Transverse colon (tissue), 4 donors: ENCODE measurements at places on chromosomes 6 and 20.

DNA sequence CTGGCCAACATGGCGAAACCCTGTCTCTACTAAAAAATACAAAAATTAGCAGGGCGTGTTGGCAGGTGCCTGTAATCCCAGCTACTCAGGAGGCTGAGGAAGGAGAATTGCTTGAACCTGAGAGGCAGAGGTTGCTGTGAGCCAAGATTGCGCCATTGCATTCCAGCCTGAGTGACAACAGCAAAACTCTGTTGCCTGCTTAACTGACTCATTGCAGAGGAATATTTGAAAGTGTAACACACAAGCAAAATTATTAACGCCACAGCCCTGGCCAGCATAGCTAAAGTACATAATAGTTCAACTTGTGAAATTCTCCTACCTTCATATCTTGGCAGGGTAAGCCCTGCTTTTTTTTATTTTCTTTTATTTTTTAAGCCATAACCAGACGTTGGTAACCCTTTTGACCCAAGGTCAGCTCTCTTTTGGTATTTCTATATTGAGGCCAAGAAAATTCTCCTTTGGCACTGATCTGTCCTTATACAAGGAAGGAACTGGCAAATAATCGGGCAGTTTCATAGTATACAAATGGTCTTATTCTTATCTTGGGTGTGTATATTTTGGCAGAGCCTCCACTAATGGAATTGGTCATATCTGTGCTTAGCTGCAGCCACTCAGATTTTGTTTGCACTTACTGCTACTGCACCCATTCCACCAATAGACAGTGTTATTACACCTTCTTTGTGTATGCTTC, 4.0 kb upstream of the ADGRF5 start:
- DNase-seq, result no peak

DNA sequence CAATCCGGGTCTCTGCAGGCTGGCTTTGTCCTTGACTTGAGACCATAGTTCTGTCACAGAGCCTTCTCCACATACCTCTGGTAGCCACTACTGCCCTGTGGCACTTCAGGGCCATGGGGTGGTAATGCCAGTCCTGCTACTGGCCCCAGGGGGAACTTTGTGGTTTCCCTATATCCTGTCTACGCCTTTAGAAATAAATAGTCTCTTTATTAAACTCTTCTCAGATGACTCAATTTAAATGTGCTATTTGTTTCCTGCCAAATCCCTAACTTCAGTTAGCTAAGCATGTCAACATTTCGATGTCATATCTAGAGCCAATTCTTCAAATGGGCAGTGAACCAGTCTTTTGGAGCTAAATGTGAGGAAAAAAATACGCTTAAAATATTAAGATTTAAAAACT, 60.1 kb downstream of the SEL1L2 start:
- no peak for DNase-seq

GRCh38 chr20:22887796-22888195, 147.3 kb upstream of the SSTR4 start:
- DNase-seq, result no peak

DNA sequence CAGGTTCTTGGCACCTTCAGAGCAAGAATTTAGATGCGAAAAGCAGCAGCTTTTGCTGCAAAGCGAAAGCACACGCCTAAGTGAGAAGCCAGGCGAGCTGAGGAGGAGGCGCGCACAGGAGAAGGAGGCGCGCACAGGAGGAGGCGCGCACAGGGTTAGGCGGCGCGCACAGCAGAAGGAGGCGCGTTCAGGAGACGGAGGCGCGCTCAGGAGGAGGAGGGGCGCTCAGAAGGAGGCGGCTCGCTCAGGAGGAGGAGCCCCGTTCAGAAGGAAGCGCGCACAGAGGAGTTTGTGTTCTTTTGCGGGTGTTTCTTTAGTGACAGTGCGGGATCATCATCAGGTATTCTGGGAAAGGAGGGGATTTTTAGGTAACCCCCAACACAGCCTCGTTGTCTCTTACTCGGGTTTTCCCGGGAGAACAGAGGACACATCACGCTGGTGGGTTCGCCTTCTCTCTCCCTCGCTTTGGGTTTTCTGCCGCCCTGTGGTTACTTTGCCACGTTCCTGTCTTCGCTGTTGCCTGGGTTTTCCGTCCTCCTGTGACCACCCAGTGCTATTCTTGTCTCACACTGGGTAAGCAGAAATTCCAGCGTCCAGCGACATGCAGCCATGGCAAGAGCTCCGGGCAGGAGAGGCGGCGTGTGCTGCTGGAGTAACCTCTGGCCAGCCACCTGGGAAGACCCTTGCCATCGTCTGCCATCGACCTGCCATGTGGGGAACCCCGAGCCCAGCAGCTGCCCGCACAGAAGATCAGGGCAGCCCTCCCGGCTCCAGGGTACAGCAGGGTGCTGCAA, 47.0 kb downstream of the WDR27 start:
- DNase-seq, result peak; percentile 84

- DNase-seq, result no peak
These were observed 559.3 kb upstream of the IRAK1BP1 start for GRCh38 chr6:78308025-78308424.

DNA sequence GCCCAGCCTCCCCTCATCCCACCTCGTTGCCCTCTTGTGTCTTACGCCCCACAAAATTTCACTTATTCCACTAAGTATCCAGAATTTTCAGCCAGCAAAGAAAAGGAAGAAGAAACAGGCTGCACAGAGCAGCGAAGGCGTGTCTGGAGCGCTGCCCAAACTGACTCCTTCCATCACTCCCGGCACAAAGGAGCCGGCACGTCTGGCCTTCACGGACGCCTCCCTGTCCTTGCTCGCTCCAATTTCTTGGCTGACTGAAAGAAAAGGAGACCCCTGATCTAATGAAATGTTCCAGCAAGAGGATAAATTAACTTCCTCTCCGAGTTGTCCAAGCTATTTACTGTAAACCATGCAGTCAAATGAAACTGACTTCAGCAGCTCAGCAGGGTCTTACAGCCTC, 152.3 kb upstream of the CDH4 start:
- no peak for DNase-seq

DNA sequence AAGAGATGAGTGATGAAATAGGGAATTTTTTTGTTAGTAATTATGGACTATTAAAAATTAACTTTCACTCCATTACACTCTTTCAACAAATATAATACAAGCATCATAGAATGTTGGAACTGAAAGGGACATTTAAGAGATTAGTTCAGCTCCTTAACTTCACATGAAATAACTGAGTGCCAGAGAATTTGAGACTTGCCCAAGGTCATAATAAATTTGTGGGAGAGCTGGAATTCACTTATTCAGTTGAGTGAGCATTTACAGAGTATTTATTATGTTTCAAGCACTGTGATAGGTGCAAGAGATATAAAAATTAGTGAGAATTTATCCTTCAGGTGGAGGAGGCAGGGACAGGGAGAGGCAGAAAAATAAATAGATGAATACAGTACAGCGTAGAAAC, 154.6 kb downstream of the KCNQ5 start:
- no peak for DNase-seq

DNA sequence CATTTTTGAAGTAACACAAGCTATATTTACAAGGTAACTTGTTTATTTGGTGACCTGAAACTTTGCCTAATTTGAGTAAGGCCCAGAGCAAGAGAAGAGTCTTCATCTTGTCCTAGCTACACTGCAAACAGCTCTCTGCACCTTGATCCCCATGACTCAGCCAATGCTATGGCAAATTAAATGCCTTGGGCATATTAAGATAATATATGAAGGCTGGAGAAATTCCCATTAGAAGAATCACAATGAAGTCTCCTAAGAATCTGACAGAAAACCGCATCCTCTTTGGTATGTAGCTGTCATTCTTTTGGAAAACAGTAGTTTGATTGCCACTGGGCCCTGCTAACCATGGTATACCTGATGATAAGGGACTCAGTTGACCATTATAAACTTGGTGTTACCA, 204.5 kb downstream of the UBE3D start:
- DNase-seq, result no peak

DNA sequence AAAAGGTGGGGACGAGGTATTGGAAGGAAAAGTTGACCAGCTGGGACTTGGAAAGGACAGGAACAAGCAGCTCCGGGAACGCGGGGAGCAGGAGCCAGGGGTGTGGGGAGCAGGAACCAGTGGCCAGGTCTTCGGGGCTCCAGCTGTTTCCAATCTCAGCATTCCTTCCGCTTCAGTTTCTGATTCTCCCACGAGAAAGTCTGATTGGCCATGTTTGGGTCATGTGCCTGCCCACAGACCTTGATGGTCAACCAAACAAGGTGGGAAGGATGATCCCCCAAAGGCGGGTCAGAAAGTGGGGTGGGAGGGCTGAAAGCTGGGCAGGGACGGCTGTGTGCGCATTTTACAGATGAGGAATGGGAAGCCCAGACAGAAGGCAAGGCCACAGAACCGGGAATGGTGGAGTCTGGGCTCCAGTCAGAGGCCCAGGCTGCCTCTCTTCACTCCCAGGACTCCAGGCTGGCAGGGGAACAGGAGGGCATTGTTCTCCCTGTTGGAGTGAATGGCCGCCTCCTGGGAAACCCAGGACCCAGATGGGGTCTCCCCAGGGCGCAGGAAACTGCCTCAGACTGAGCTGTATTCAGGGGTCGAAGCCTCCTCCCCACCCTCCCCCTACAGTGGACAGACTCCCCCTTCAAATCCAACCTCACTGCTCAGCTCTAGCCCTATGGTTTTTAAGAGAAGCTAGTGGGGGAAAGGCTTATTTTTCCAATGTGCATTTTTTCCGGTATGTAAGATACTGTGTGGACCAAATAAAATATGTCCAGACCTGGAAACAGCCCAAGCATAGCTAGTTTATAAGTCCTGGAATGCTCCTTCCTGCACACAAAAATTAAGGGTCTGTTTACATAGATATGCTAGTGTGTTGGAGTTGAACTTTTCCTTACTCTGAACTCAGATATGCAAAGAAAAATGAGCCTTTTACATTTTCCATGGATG, 12.2 kb upstream of the PTGIS start:
- no peak for DNase-seq

DNA sequence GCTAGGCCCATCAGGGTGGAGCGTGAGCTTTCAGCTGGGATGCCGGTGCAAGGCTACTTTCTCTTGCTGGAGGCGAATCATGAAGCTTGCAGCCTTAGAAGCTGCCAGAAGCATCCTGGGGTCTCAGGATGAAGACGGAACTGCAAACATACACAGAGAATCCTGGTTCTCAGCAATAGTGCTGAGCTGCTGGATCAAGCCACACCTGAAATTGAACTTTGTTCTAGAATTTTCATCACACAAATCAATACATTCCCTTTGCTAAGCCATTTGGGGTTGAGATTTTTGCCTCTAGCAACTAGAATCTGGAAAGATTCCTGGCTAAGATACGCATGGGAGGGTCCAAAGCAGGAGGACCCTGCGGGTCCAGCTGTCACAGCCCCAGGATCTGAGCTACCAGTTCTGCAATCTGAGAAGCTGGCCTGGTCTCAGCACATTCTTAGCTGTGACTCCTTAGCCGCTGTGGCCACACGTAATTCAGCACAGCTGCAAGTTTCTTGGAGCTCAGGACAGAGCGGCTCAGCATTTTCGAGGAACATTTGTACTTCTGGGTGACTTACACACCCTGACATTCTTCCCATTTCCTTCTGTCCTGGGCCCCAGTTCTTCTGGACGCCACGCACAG, 6.6 kb upstream of the ARFGAP1 start:
- no peak for DNase-seq

DNA sequence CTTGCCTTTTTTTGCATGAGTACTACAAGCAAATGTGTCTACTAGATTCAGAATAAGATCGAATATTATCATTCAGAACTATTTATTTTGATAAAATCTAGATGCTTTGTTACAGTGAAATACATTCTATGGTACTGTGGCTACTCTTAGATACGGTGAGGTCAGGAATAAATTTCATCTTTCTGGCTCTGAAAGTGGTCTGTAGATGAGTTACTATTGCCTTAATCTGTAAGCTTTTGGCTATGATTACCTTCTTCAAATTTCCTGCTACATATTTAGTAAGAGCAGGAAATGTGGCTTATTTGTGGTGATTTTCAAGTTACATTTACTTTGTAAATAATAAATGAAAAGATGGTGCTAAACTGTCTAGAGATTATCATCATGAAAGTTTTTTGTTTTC, 50.0 kb downstream of the SCAF8 start:
- no peak for DNase-seq

DNA sequence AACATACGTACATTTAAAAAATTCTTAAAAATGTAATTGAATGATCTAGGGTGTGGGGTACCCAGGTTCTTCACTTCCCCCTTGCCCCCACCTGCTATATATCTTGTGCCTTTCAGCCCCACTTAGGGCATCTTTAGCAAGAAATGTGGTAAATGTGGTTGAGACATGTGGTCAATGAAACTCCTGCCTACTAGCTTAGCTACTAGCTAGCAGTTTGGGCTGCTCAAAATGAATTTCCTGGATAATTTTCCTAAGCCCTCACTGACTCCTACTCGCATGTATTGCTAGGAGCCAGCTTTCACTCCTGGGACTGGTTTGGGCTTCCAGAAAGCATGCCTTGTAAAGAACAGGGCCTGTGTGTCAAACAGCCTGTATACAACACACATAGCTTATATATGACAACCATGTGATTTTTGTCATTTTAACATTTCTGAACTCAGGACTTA, 257.3 kb downstream of the ATXN1 start:
- DNase-seq, result peak; percentile 23

GRCh38 chr20:53001498-53002301, 29.5 kb downstream of the TSHZ2 start:
- no peak for DNase-seq

GRCh38 chr20:36461600-36462439, 79.5 kb upstream of the MYL9 start:
- DNase-seq, result peak; percentile 60

- DNase-seq, result no peak
These were observed 3.4 kb upstream of the ZNFX1 start for GRCh38 chr20:49281059-49281912.

DNA sequence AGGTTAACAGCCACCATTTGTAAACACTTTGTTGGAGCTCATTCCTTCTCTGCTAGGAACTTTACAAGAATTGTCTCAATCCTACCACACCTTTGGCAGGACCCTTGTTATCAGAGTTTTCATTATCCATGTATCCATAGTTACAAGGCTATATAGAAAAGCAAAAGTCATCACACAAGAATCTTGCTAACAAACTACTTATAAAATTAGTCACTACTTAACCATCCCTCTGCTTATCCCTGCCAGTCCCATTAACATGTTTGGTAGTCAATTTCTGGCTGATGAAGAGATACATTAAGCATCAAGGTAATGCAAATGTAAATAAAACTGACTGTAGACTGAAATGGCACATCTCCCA, 10.4 kb downstream of the ZSWIM3 start:
- DNase-seq, result no peak

- no peak for DNase-seq
These were observed 261.9 kb upstream of the CITED2 start for GRCh38 chr6:139636391-139636790.

- DNase-seq, result no peak
These were observed 444.7 kb upstream of the MAP3K7 start for GRCh38 chr6:91031581-91031980.

GRCh38 chr6:40387871-40388264, 199.3 kb downstream of the LRFN2 start:
- DNase-seq, result no peak

GRCh38 chr20:9928281-9928737, 89.4 kb upstream of the PAK5 start:
- no peak for DNase-seq

DNA sequence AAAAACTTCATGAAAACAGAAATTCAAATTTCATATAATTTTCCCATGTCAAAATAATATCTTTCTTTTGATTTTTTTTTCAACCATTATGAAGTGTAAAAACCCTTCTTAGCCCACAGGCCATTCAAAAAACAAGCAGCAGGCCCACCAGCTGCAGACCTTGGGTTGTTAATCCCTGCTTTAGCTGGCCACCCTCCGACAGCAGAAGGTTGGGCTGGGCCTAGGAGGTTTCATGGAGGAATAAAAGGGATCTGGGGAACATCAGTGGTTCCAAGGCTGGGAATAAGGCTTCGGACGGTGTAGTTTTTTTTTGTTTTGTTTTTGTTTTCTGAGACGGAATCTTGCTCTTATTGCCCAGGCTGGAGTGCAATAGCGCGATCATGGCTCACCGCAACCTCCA, 3.6 kb upstream of the HSP90AB1 start:
- no peak for DNase-seq
